ENCODE measurements at places on chromosomes 13 and 19.

DNA sequence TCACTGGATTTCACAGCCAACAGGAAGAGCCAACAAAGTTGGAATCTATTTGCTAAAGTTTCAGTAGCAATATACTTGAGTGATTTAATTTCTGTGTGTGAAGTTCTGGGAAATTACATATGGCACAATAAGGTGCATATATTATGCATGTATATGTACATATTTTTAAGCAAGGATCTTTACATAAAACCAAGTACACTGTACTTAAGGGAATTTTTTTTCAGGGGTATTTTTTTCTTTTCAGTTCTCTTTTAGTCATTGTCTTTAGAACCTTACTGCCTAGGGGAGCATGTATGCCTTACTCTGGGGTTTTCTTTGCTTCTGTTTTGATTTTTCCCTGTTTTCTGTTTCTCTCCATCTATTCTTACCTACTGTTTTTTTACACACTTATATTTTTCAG, 7.4 kb downstream of the RAP2A start:
- DNase-seq, result no peak

DNA sequence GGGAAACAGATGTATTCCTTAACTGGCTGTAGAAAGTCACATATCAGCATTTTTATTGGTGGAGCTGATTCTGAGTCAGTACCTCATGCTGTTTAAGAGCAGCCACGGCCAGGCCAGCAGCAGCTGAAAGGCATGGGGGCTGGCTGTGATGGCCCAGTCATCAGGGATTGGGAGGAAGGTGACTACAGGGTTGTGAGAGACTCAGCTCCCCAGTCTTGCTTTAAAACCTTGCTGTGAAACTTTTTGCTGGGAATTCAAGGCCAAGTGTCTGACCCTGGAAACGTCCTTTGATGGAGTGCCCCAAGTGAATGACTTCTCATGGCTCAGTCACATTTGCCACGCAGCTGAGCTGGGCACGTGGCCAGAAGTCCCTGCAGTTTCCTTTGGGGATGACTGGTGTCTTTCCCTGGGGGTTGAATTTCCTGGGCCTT, 39.1 kb upstream of the RNF113B start:
- no peak for DNase-seq

- DNase-seq, result no peak
Observed at GRCh38 chr19:3024870-3025548, 4.1 kb downstream of the TLE2 start.

GRCh38 chr19:53782698-53783097, 41.4 kb downstream of the NLRP12 start:
- no peak for DNase-seq

DNA sequence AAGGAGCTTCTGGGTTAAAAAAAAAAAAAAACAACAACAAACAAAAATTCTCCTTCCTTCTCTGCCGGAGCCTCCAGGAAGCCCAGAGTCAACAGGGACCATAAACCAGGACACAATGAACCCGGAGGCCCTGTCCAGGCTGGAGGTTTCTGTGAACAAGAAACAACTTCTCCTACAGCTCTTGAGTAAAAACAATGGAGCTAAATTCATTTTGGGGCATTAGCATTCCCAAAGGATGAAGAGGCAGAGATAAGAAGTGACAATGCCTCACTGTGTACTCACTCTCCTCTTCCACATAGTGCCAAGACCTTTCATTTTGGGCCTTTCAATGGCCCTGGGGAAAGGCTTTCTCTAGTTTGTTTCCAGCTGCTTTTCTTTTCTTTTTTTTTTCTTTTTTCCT, 9.0 kb downstream of the RHPN2 start:
- no peak for DNase-seq
